Activated B cell treated with CpG ODN at 0.5 μM for 24 hours (primary cell): ENCODE measurements at places on chromosomes 2 and 18.

DNA sequence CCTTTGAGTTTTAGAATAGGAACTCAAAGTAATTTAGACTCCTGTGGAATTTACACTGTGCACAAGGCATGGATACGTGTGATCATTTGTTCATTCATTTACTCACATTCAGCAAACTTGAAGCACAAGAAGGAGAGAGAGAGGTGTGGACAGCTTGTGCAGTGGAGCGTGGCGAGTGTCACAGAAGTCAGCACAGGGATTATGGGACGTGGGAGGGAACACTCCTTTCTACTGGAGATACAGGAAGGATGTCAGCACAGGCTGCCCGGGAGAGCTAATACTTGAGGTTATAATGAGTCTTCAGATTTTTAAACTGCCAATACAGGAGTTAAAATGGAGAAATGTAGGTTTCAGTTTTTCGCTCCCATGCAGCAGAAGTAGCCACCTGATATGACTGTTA lies 7.0 kb downstream of the FAM228A start:
- no peak for DNase-seq

GRCh38 chr2:129293326-129293725 lies 686.1 kb upstream of the RAB6C start:
- no peak for DNase-seq

GRCh38 chr18:69559604-69560003 lies 158.9 kb downstream of the DOK6 start:
- DNase-seq, result no peak

DNA sequence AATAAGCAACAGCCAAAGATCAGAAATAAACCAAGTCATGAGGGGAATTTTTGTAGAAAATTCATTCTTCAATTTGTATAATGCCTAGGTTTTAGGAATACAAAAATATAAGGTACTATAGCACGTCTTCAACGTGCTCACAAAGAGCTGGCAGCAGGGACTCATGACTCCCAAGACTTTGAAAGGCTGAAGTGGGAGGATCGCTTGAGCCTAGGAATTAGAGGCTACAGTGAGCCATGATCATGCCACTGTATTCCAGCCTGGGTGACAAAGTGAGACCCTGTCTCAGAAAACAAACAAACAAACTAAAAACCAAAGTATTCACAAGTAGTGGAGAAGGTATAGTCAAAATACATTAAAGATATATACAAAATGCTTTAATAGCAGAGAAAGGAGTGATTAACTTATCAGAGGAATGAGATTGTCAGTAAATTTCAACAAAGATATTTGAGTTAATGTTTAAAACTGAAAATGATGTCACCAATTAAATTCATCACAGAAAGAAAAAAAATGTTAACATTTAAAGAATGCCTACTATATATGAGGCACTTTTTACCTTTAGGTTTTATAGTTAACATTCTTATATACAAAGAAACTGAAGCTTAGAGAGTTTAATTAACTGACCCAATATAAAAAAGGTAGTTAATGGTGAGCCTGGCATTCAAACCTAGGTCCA lies 3.2 kb downstream of the WDR33 start:
- no peak for DNase-seq

GRCh38 chr2:165682546-165682945 lies 111.5 kb downstream of the GALNT3 start:
- no peak for DNase-seq

- no peak for DNase-seq
Measured at GRCh38 chr2:158006961-158007719, 94.5 kb upstream of the UPP2 start.

DNA sequence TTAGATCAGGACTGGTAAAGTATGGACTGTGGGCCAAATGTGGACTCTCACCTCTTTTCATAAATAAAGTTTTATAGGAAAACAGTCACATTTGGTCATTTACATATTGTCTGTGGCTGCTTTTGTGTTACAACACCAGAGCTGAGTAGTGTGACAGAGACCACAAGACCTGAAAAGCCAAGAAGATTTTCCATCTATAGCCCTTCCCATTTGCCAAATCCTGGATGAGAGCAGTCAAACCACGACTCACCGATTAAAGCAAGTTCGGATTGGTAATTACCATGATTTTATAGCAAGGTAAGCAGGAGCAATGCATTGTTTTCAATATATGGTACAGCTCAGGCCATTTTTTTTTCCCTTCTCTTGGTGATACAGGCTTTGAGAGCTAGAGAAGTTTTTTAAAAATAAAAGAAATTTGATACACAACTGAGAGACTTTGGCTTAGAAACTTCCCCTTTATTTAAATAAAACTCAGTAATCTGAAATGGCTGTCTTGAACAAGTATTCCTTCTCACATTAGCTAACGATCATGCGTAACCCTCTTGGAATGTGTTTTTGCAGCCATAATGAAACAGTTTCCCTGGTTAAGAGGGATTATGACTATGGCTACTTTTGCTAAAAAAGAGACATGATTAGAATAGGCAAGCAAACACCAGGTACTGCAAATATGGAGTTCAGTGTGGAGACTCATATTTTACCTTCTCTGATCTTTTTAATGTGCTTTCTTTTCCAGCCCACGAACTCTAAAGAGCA lies 9.5 kb upstream of the MALL start:
- no peak for DNase-seq

GRCh38 chr18:48962252-48962993 lies 11.7 kb upstream of the SMAD7 start:
- no peak for DNase-seq

DNA sequence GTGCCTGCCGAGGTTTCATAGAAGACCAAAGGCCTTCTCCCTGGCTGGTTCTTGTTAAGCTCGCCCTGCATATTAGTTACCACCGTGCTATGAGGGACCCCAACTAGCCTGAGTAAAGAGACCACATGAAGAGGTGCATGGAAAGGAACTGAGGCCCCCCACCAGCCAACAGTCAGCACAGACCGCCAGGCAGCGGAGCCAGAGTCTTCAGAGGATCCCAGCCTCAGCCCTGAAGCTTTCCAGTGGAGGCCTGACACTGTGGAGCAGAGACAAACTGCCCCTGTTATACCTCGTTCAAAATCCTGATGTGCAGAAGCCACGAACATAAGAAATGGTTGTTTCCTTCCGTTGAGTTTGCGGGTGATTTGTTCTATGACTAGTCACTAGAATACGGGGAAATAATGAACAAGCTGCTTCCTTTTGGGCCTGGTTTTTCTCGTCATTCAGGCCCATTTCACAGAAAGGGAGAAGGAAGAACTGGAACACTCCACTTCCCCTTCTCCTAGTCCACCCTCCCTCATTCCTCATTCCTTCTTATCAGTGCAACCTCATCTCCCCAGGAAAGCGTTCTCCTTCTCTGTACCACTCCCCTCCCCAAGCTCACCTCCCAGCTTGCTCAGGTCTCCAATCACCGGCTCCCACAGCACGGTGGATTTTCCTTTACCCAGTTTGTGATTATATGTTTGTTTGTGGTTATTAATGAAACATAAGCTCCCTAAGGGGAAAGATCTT lies 3.0 kb upstream of the GLI2 start:
- no peak for DNase-seq

- DNase-seq, result no peak
Measured at GRCh38 chr2:9296559-9296958, 89.9 kb downstream of the ASAP2 start.

- DNase-seq, result no peak
Measured at GRCh38 chr18:50340078-50340477, 34.8 kb upstream of the SKA1 start.

GRCh38 chr2:72095364-72095763 lies 52.3 kb downstream of the CYP26B1 start:
- no peak for DNase-seq

DNA sequence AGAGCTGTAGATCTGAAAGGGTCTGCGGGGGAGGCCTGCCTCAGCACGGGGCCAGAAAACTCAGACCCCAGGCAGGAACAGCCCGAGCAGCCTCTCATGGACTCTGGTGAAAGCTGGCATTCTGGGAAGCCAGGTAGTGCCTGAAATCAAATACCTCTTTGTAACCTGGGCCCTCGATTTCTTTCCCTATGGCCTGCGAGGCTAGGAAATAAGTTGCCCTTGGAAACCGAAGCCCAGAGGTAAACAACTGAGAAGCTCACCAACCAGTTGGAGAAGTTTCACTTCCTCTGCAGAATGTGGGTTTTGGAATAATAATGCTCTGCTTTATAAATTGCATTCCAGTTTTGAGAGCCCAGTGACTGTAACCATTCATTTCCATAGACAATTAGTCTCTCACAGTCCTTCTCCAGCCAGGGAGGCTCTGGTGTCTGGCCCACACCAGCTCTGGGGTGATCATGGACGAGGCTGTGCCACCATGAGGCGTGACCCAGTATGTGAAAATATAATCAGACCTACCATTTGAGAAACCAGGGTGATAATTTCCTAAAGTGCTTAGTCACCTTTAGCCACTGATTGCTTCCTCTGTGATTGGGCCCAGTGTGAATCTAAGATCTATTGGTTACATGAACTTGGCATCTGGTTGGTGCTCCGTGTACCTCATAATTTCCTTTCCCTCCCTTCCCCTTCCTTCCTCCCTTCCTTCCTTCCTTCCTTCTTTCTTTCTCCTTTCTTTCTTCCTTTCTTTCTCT lies 133.1 kb upstream of the PELI1 start:
- no peak for DNase-seq
